ENCODE measurements at places on chromosomes 6 and 20.

DNA sequence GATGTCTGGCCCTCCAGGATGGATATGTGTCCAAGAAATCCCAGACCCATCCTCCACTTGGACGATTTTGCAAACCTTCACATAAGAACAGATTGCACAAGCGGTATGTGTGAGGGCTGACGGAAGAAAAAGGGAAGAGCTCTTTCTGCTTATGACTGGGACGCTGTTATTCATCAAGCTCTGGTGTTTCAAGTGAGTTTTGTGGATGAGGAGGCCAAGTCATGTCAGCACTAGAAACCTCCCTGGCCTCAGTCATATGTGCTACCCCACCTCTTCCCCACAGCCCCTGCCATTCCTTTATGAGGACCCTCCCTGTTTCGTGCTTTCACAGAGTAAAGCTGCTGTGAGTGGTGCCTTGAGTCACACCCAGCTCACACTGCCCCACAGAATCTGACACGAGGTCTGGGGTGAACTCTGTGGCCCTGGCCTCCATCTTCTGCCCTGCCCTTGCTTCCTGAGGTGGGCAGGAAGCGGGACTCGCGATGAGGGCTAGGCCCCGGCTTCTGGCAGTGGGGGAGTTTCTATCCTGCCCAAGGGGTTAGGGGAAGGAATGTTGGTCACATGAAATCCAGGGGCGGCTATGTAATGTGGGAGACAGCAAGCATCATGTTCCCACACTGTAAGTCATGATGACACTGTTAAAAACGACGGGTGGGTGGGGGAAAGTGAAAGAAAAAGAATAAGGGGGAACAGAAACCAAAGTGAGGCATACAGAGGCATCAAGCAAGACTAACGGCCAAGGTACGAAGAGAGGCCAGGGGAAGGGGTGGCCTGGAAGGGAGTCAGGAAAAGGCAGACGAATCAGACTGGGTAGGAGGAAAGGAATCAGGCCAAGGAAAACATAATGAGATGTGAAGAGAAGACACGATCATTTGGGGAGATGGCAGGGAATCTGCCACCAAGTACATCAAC lies 78.1 kb downstream of the PRDM1 start:
- no peak for DNase-seq

GRCh38 chr6:39830444-39830843 lies 38.3 kb downstream of the DAAM2 start:
- DNase-seq: no peak

- no peak for DNase-seq
Observed at GRCh38 chr20:45985573-45985972, 13.6 kb upstream of the ZNF335 start.

- DNase-seq: no peak
Observed at GRCh38 chr6:37139230-37139962, 30.6 kb upstream of the PIM1 start.

DNA sequence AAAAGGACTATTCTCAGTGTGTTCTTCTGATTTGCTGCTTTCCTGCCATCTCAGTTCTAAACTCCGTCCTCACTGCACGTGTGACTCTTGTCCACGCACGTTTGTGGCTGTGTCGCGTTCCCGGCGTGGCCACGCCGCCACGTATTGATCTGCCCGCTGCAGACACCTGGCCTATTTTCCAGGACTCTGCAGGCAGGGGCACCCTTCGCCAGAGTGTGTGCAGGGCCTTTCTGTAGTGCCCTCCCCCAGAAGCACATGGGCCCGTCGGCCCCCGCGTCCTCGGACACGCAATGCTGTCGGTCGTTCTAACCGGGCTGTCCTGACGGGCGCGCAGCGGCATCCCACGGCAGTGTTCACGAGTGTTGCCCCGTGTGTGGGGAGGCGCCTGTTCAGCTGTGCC lies 87.6 kb downstream of the YTHDF1 start:
- no peak for DNase-seq

GRCh38 chr20:3652676-3653596 lies 10.3 kb downstream of the GFRA4 start:
- DNase-seq: no peak

GRCh38 chr20:57387945-57388371 lies 3.2 kb upstream of the RBM38 start:
- no peak for DNase-seq

GRCh38 chr6:148440016-148440415 lies 97.4 kb downstream of the SASH1 start:
- DNase-seq: no peak

GRCh38 chr6:121881974-121882667 lies 446.7 kb downstream of the GJA1 start:
- no peak for DNase-seq

Data from T-helper 22 cell (primary cell).